ENCODE measurements at places on chromosomes 2 and 18. TPM values are rescaled to one million over a fixed set of nuclear protein-coding genes. Genes with fewer than 3 reads are reported as not detected.

ANKRD30B gene
- total RNA-seq: not detected

HRH4 gene
- 2.5 TPM for total RNA-seq

RSAD2 gene
- 11.8 TPM for total RNA-seq

DNA sequence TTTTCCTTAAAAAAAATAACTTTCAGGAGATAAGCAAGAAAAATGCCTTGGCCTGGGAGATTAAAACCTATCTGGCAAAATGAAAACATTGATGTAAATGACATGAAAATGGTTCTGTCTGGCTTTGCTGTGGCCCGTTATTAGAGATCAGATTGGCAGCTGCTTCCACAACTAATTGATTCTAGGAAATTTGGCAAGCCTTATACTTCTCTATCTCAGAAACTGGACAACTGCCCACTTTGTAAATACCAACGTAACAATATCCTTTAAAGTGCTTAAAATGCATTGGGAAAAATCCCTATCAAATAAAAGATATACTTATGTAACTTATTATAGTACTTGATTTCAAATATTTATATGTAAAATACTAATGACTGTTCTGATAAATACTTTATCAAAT, 14.2 kb upstream of the SKA1 start:
- no peaks in the 10 kb centered on the region for H3K36me3 ChIP-seq

- no peak overlapping the region for H3K27ac ChIP-seq
- H3K36me3 ChIP-seq: no peaks in the 10 kb centered on the region
- H3K4me1 ChIP-seq: no peaks in the 10 kb centered on the region
- no peak overlapping the region for H3K4me3 ChIP-seq
- H3K27me3 ChIP-seq: no peaks in the 10 kb centered on the region
Observed at GRCh38 chr18:8696749-8697211, 8.6 kb upstream of the MTCL1 start.

C2orf66 gene
- not detected for total RNA-seq

GRCh38 chr18:38606841-38607240, 1041.2 kb upstream of the CELF4 start:
- no peak overlapping the region for H3K4me3 ChIP-seq
- H3K4me1 ChIP-seq: no peaks in the 10 kb centered on the region
- no peaks in the 10 kb centered on the region for H3K27me3 ChIP-seq
- H3K36me3 ChIP-seq: no peaks in the 10 kb centered on the region

All from thoracic aorta (tissue), 2 donors.